ENCODE measurements at places on chromosomes 3 and 15. TPM values are rescaled to one million over a fixed set of nuclear protein-coding genes. Genes with fewer than 3 reads are reported as not detected.

DNA sequence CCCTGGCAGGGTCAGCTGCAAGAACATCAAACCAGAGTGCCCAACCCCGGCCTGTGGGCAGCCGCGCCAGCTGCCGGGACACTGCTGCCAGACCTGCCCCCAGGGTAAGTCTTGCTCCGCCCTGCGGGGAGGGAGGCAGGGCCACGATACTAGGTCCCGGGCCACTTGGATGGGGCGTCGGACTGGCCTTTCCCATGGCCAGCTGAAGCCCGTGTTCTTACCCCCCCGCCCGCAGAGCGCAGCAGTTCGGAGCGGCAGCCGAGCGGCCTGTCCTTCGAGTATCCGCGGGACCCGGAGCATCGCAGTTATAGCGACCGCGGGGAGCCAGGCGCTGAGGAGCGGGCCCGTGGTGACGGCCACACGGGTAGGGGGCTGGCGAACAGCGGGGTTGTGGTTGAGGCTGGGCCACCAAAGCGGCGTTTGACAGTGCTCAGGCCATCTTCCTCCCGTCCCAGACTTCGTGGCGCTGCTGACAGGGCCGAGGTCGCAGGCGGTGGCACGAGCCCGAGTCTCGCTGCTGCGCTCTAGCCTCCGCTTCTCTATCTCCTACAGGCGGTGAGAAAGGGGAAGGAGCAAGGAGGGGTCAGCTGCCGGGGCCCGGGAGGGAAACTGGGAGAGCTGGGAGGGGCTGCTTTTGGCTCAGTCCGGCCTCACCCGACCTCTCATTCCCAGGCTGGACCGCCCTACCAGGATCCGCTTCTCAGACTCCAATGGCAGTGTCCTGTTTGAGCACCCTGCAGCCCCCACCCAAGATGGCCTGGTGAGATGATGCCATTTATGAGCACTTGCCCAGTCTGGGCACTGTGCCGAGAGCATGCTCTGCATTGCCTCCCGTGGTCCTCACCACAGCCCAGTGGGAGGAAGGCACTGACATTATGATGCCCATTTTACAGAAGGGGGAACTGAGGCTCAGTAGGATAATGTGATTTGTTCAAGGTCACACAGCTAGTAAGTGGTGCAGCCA is 1.7 kb downstream of the CHRD start:
- peak; percentile 67 for DNase-seq

GRCh38 chr3:62602987-62603386 is 229.6 kb upstream of the FEZF2 start:
- no peak for DNase-seq

GRCh38 chr3:42873221-42873982 is 2.3 kb downstream of the CYP8B1 start:
- no peak for DNase-seq

DNA sequence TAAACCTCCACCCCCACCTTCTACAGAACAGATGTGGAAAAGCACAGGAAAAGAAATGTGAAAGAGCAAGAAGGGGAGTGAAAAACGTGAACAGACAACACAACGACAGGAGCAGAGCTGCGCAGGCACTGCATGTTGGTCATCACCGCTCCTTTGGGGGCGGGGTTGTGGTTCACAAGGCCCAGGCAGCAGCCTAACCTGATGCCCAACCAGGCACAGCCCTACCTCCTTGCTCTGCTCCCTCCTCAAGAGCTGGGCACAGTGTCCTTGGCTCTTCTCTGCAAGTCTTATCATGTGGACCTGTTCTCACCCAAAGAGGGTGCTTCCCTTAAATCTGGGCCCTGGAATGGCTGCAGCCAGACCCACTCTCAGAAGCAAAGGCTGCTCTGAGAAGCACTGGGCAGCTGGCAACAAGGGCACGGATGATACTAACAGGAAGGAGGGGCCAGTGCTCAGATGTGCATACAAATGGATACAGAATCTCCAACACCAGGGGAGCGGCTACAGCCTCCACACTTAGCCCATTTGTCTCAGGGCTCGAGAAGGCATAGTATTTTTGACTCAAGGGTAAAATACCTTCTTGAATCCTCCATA is 64.6 kb downstream of the DHX30 start:
- no peak for DNase-seq

DNA sequence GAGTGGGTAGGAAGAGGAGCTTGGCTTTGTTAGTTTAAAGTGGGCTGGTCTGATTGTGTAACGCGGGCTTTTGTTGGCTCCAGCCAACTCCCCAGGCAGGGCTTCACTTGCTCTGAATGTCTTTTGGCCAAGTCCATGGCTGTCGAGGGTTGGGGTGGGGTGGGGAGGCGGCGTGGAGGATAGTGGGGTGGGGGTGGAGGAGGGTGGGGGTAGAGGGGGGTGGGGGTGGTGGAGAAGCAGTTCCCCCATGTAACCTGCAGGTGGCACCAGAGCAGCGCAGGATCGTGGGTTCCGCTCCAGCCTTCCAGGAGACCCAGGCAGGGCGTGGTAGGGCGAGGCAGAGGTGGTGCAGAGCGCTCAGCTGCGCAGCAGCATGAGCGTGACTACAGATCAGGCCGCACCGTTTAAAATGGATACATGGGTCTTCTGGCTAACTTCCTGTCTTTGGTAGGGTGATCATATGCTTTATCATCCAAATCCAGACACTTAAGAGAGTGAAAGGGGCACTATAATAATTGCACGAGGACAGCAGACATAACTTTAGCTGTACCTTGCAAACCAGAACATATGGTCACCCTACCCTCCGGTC is 28.3 kb downstream of the GOLGA6A start:
- DNase-seq = peak; percentile 89

DNA sequence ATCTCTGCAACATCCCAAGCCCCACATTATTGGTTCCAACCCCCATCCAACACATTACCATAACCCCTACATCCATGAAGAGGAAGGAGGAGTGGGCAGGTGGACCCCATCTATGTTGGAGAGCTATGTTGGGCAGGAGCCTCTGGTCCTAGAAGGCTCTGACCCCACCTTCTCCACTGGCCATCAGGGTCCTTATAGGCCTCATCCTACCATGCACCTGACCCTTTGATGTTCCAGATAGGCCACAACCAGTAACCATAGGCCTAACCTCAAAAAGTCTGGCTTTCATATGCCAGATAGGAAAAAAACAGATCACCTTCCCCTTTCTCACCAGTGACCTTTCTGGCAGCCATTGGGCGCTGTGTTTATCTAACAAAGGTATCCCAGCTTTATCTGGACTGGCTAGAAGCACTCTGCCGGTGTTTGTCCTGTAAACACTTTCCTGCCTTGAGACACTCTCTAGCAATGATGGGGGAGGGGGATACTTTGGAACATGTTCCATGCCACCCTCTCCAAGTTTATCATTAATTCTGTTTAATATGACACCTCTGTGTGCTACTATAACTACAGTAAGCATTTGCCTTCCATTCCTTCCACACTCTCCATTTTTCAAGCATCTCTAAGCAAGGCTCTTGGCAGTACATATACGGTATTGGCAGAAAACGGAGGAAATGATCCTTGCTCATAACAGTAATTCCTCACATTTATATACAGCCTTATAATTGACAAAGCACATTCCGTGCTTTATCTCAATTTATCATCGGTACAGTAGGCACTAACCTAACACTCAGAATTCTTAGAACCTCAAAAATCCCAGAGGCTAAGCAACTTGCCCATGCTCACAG is 377.1 kb downstream of the VPS13C start:
- DNase-seq = no peak

GRCh38 chr15:87038404-87038803 is 958.7 kb downstream of the AGBL1 start:
- no peak for DNase-seq

DNA sequence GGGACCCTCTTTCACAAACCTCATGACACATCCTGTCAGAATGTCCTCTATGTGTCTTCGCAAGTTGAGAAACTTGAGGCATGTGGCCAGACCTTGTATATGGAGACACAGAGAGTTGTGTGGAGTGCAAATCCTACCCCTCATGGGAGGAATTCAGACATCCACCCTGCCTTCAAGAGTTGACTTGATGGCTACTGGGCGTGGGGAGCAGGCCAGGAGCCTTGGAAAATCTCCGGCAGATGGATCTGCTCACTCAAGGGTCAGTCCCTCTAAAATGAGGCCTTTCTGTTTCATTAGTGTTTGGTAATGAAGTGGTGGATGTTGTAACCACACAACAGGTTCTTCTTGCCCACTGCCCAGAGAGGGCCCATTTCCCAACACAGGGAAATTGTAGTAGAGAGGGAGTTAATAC is 79.0 kb downstream of the ASB7 start:
- DNase-seq = no peak

DNA sequence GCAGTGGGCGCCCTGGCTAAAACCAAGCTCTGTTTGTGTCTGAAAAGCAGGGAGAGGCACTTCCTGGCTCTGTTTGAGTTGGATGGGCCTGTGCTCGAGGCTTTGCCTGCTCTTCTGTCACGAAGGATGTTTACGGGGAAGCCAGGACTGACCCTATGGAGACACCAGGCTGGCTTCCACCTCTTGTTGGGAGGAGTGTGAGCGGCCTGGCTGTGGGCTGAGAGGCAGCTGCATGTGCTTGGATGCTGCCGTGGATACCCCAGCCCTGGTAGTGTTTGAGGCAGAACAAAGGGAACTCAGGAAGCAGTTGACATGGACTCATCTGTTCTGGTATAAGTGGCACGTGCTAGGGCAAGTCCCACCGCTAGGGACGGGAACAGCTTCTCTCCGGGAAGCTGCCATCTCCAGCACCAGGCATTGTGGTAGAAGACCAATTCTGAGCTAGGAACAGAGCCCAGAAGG is 17.6 kb upstream of the SLC41A3 start:
- DNase-seq = peak; percentile 57

DNA sequence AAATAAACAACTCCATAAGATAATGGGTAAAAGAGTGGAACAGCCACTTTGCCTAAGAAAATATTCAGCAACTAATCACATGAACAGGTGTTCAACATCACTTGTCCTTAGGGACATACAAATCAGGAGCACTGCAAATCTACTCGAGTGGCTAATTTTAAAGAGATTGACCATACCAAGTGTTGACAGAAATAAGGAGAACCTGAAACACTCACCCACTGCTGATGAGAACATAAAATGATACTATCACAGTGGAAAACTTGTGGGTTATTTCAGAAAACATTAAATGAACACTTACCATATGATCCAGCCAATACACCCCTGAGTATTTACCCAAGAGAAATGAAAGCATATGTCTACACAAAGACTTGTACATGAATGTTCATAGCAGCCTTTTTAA is 70.5 kb downstream of the GABRB3 start:
- no peak for DNase-seq

- no peak for DNase-seq
These were observed 21.1 kb downstream of the CCRL2 start for GRCh38 chr3:46427916-46428833.

- DNase-seq = no peak
These were observed 11.6 kb upstream of the AEN start for GRCh38 chr15:88609344-88610090.

GRCh38 chr15:82130248-82130647 is 84.4 kb upstream of the MEX3B start:
- DNase-seq = no peak

DNA sequence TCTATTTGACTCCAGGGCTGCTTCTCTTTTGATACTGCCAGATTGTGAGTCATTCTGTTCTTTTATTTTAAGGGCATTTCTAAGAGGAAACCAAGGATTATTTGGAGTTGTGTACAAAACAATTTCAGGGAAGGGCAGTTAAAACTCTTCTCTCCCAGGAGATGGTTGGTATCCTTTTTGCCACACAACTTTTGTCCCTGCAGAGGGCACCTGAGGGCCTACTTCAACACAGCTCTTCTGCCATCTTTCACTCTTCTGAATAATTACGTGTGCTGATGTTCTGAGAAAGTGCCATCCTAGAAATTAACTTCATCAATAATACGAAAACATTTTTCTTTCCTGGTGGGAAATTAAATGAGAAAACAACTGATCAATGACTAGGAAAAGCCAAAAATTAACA is 75.7 kb upstream of the GADL1 start:
- no peak for DNase-seq

DNA sequence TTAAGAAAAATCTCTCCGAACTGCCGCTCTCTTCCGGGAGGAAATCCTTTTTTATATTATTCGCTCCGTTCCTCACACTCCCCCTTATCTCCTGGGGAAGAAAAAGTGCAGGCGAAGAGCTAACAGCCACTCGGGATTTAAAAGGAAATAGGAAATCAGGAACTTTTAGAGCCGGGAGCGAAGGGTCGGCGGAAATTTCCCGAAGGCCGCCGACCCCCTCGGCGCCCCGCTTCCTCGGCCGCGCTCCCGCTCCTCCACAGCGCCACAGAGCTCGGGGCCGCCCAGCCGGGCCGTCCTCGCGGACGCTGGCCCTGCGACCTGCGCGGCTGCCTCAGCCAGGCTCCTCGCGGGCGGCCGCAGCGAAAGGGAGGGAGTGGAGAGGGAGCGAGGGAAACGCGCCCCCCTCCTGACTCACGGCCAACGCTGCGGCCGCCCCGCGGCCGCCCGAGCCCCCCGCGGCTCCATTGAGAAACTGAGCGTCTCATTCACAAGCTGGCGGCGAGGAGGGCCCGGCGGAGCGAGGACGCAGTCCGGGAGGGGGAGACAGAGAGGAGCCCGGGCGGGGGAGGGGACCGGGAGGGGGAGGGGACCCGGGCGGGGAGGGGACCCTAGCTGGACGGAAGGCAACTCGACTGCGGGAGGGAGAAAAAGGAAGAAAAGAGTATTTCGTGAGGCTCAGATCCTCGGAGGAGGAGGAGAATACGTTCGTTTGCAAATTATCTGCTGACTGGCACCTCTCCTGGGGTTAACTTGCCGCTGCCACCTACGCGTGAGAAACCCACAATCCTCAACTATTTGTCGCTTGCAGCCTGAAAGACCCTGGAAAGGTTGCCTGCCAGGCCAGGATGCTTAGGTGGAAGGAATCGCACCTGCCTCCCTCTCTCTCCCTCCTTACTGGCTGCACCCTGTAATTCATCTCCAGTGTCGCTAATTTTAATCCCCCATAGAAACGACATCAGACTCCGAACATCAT is at the start of gene PTPN9:
Gene PTPN9 (minus strand): TSS at position 368 of the 973 bp plus-strand sequence. CDS start 539 bp downstream, outside the sequence.
- DNase-seq = peak; percentile 85

GRCh38 chr3:152756807-152757206 is 78.1 kb upstream of the P2RY1 start:
- DNase-seq = no peak

- DNase-seq = no peak
These were observed 323.3 kb downstream of the DIPK2A start for GRCh38 chr3:144294659-144295538.

- DNase-seq = no peak
These were observed 61.1 kb downstream of the CCNL1 start for GRCh38 chr3:157098823-157099185.

DNA sequence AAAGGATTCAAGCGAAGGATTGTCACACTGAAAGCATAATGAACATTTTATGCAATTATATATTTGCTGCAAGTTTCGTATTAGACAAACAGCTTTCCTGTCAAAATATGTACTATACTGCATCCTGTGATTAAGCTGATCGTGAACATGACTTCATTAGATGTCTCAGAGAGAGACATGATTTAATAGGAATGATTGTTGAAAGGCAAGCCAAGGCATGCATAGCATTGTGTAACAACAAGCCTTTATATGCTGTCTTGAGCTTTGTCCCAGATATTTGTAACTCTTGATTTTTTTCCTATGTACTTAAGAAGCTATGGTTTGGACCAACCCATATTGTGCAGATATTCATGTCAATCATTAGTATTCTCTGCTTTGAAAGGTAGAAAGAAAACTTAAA is 309.1 kb downstream of the KCNH8 start:
- no peak for DNase-seq

- DNase-seq = no peak
These were observed 742 bp downstream of the TNK2 start for GRCh38 chr3:195907684-195907933.

The COLQ gene
- polyA plus RNA-seq = 4.3 TPM

The MLF1 gene
- polyA plus RNA-seq = 271 TPM

The RBP2 gene
- polyA plus RNA-seq = not detected

The CNTN3 gene
- 5.6 TPM for polyA plus RNA-seq

The GOLGA6L4 gene
- 1.0 TPM for polyA plus RNA-seq

The SLCO2A1 gene
- polyA plus RNA-seq = 17.1 TPM

The CFAP100 gene
- not detected for polyA plus RNA-seq

The CPNE4 gene
- 1.0 TPM for polyA plus RNA-seq

The TRH gene
- not detected for polyA plus RNA-seq

The PTPRG gene
- 8.6 TPM for polyA plus RNA-seq
